ENCODE measurements at places on chromosomes 12 and 14.

DNA sequence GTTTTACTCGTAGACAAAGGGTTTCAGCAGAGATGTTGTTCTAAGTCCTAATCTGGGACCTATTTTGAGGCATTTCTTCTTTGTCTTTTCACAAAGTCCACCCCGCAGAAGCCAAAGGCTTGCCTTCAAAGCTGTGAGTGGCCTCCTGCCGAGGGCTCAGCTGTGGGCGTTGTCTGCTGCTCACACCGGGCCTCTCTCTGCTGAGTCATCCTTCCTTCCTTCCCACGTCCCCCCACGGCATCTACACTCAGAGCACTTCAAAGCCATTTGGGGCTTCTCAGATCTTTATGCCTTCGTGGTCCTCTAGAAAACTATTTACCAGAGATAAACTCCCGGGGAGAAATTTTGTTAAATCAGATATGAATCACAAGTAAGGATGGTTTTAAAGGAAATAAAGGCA lies 115.9 kb upstream of the TMPO start:
- DNase-seq = peak; percentile 56

DNA sequence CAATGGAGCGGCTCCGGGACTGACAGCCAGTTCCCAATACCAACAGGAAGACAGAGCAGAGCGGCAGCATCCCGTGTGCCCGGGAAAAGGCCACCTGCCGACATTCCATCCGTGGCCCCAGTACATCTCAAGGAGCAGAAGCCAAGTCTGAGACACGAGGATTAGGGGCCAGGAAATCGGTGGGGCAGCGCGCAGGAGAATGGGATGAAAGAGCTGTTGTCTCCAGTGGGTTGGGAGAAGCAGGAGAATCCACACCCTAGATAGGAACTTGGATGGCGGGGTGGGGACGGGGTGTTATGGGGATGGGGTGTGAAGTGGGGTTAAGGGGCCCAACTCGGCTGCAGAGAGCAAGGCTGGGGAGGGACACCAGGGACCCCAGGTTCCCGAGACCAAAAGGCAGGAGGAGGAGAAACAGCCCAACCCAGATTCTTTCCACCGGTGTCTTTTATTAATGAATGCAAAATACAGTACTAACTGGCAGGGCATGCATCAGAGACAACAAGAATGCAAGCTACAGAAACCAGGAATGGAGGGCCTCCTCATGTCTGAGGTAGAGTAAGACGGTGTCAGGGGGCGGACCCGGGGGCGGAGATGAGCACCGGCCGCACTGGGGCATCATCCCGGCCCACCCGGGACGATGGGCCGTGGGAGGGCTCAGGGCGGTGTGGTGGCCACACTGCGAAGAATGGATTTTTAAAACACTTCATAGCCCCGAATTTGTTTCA lies 50.3 kb downstream of the BEGAIN start:
- peak; percentile 2 for DNase-seq

- DNase-seq = no peak
Measured at GRCh38 chr12:851913-852312, 97.6 kb downstream of the RAD52 start.

DNA sequence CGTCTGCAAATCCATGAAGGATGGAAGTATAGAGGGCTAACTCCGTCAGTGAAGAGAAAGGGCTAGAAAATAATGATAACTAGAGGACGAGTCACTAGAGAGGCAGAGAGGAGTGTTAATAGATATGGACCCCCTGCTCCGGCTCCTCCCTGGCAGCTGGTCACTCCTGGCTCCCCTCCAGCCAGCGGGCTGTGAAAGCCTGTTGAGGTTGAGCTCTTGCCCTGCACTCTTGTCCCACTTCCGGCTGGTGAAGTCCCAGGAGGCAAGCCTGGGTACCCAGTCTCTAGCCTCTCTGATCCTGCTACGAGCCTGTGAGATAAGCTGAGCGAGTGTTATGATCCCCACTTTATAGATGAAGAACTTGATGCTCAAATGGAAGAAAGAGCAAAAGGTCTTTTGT lies 90.3 kb downstream of the RFX4 start:
- DNase-seq = no peak

GRCh38 chr14:96165493-96166436 lies 38.9 kb upstream of the BDKRB2 start:
- DNase-seq = no peak

- no peak for DNase-seq
Measured at GRCh38 chr14:25103820-25104219, 53.9 kb upstream of the STXBP6 start.

DNA sequence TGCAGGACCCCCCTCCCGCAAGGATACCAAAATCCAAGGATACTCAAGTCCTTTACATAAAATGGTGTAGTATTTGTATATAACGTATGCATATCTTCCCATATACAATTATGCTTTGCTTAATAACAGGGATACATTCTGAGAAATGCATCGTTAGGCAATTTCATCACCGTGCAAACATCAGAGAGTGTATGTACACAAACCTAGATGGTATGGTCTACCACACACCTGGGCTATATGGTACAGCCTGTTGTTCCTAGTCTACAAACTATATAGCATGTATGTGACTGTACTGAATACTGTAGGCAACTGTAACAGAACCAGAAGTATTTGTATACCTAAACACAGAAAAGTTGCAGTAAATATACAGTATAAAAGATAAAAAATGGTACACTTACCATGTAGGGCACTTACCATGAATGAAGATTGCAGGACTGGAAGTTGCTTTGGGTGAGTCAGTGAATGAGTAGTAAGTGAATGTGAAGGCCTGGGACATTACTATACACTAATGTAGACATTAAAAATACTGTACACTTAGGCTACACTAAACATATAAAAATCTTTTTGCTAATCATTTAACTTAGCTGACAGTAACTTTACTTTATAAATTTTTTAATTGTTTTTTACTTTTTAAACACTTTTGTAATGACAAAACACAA lies 141.1 kb downstream of the SLC41A2 start:
- DNase-seq = no peak

- peak; percentile 27 for DNase-seq
Measured at GRCh38 chr12:66393890-66394289, 91.6 kb downstream of the HELB start.

DNA sequence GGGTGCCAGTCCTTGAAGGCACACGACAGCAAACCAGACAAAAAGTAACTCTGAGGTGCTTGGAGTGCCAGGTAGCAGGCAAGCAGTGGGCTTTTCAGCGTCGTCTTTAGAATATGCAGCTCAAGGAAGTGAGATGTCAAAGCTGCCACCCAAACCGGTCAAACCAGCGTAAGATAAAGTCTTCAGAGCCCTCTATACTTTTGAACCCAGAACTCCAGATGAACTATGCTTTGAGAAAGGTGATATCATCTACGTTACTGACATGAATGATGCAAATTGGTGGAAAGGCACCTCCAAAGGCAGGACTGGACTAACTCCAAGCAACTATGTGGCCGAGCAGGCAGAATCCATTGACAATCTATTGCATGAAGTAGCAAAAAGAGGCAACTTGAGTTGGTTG lies 95.9 kb downstream of the TBX3 start:
- no peak for DNase-seq

GRCh38 chr14:71399057-71399487 lies 491.8 kb downstream of the PCNX1 start:
- peak; percentile 73 for DNase-seq

GRCh38 chr12:102169922-102170621 lies 27.6 kb downstream of the PMCH start:
- peak; percentile 35 for DNase-seq
